ENCODE measurements at places on chromosomes 11 and 22.

- no peak for DNase-seq
Measured at GRCh38 chr11:76699451-76700091, 29.0 kb upstream of the LRRC32 start.

DNA sequence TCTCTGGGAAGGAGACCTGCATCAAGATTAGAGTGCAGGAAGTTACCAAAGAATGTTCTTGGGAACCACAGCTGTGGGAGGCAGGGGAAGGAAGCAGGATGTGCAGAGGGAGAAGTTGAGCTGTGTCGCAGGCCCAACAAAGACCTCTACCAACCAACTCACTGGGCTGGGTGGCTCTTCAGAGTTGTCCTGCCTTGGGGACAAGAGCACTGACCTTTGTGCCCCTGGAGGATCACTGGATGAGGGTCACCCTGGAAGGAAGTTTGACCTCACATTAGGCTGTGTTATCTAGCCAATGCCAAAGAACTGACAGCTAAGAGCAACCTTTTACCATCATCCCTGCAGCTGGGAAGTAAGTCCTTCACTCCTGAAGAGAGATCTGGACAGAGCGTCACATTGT is 130.6 kb downstream of the RRAS2 start:
- DNase-seq = no peak

GRCh38 chr11:107757661-107758060 is 45.8 kb upstream of the SLN start:
- no peak for DNase-seq

DNA sequence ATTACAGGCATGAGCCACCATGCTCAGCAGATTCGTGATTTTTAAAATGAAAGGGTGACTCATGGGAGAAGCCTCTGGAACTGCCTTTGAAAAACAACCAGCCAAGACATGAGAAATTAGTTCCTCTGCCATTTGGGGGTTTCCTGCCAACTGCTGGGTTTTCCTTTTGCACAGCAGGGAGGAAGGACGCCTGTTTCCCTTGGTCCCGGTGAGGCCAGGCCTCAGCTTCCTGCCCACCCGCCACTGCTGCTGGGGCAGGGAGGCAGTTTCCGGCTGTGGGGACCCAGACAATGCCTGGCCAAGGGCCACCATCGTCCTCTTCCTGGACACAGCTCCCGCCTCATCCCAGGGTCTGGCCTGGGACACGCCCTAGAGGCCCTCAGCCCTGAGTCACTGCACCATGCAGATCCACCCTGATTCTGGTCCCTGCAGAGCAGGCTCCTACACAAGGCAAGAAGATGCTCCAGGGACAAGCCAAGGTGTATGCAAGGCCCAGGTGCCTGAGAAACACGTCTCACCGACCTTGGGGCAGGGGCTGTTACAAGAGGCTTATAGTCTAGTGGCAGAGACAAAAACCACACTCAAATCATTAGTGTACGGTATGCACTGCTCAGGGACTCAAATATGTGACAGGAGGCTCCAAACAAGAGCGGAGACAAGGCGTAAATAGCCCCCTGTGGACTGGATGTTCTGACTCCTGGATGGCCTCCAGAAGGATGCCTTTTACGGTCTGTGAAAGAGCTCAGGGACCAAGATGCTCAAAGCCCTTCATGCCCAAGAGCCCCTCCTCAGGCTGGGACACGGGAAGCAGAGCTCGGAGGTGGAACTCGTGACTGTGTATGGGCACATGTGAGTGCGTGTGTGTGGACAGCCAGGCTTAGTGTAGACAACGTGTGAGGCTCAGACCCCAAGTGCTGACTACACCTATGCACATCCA is 10.0 kb downstream of the PPM1F start:
- peak; percentile 91 for DNase-seq

GRCh38 chr11:72471005-72471898 is 36.9 kb upstream of the CLPB start:
- DNase-seq = peak; percentile 84
